ENCODE measurements at places on chromosomes 3 and 15.

- peak; percentile 76 for DNase-seq
These were observed 7.3 kb downstream of the MCTP2 start for GRCh38 chr15:94238539-94239118.

- no peak for DNase-seq
These were observed 9.2 kb upstream of the STT3B start for GRCh38 chr3:31523543-31523942.

- DNase-seq: no peak
These were observed 69.9 kb downstream of the SYNM start for GRCh38 chr15:99174567-99175395.

- DNase-seq: no peak
These were observed 28.5 kb upstream of the STT3B start for GRCh38 chr3:31504230-31504629.

DNA sequence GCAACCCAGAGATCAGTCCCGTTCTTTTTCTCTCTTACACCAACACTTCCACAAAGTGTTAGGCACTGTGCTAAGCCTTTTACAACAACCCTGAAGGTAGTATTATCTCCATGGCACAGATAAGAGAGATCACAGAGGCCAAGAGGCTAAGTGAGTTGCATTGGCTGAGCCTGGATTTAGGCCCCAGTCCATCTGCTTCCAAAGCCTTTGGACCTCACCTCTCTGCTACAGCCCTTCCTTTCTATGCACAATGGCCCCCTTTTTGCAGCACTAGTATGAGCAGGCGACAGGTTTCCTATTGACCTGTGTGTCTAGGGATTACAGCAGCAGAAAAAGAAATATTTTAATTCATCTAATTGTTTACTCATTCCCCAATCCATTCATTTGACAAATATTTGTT is 76.2 kb downstream of the CRYGS start:
- no peak for DNase-seq

All from T-helper 2 cell (primary cell).